Activated CD4-positive, alpha-beta memory T cell treated with anti-CD3 and anti-CD28 coated beads for 36 hours (primary cell): ENCODE measurements at places on chromosomes 11 and 22. TPM values are rescaled to one million over a fixed set of nuclear protein-coding genes. Genes with fewer than 3 reads are reported as not detected.

Gene CTNND1
- 4.4 TPM for total RNA-seq

Gene ASCL2
- total RNA-seq = 2.0 TPM

Gene KLHL35
- 0.51 TPM for total RNA-seq

Gene GGT1
- 39.5 TPM for total RNA-seq

Gene CHRDL2
- total RNA-seq = not detected

Gene F2
- total RNA-seq = 0.29 TPM

Gene SLC25A18
- not detected for total RNA-seq

Gene TEX12
- total RNA-seq = 0.29 TPM

Gene NXPE2
- total RNA-seq = not detected

Gene KCNK4
- 0.34 TPM for total RNA-seq

Gene LUZP2
- total RNA-seq = not detected

Gene SOX6
- total RNA-seq = not detected

Gene MYEOV
- not detected for total RNA-seq

Gene SLC37A2
- 0.93 TPM for total RNA-seq

Gene PHF21B
- total RNA-seq = not detected

Gene PRCP
- total RNA-seq = 27.0 TPM

Gene GPHA2
- not detected for total RNA-seq

Gene IGF2
- total RNA-seq = 26.5 TPM
